ENCODE measurements at places on chromosomes 5 and 9.

- DNase-seq: no peak
Observed at GRCh38 chr9:4299005-4299795, 668 bp downstream of the GLIS3 start.

- no peak for DNase-seq
Observed at GRCh38 chr9:34431667-34432066, 26.7 kb downstream of the FAM219A start.

- DNase-seq: no peak
Observed at GRCh38 chr5:40873286-40873880, 32.2 kb downstream of the CARD6 start.

DNA sequence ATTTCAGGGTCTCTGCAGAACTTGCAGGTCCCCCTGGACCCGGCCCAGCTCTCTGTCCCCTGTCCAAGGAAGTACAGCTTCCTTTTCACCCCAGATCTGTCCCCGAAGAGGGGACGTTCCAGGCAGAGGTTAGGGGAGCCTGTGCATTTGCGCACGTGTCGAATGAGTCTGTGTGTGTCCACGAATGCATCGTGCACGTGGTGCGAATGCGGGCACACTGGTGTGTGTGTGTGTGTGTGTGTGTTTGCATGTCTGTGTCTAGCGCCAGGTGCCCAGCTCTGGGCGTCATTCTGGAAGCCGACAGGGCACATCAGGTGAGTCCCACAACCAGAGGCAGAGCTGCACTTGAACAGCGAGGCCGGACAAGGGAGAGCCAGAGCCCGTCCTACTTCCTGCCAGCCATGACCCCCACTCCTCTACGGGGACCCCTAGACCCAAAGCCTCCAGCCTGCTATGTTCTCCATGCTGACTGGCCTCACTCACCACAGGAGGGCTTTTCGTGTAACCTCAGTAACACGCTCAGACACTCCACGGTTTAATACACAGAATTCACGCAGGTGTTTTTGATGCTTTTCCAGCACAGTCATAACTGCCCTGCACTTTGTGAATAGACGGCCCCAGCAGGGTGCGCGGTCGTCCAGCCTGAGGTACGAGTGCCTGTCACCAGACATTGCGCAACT is 41.3 kb upstream of the CACNA1B start:
- no peak for DNase-seq

GRCh38 chr5:6713274-6714225 is at the start of gene TENT4A:
TENT4A (plus strand) TSS chr5:6713432; CDS start chr5:6713984, 552 bp downstream.
- peak; percentile 35 for DNase-seq

GRCh38 chr9:385818-386398 is 171.2 kb downstream of the DOCK8 start:
- peak; percentile 79 for DNase-seq

GRCh38 chr5:136007271-136007670 is 21.5 kb upstream of the TGFBI start:
- no peak for DNase-seq

DNA sequence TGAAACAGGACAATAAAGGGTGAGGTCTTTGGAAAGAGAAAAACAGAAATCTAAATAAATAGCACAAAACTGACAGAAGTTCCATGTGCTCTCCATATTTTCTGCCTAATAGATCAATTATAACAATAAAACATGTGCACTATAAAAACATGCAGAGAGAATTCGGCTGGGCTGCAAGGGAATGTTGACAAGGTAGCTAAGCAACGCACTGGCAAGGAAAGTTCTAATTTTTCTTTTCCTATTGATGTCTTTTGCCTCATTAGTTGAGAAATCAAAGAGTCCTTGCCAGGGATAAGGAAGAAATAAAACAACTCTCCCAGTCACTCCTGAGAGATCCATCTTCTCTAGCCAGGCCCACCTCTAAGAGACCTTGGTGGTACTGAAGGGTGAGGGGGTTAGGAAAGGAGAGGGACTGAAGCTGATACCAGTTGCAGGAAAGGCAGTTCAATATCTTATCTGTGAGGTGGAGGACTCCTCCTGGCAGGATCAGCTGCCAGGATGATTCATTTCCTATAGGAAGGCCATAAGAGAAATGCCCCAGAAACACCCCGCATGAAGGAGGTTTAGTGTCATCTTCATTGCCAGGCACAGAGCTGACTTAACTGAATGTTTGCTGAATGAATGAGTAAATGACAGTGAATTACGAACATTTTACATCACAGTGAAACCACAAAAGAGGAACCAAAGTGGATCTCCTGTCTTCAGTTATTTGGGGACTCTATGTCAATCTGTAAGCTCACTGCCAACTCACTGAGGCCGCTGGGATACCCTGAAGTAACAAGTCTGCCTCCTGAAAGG is 63.7 kb upstream of the IFNK start:
- no peak for DNase-seq

GRCh38 chr9:68457803-68458202 is 82.9 kb downstream of the TMEM252 start:
- no peak for DNase-seq

DNA sequence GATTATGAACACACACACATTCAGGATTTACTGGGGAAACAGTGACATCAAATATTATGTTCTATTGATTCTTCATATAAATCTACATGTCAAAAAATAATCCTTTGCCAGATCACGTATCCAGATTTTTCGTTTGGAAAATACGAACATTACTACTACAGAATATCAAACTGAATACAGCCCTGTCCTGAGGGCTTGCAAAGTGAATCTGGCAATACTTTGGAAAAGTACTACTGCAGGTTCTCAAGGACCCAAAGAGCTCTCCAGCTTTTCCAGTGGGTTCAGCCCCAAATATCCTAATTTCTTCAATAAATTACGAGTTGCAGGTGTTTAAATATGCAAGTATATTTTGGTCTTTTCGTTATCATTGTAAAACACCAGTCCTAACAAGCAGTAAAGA is 411 bp upstream of the NDUFS4 start:
- no peak for DNase-seq

DNA sequence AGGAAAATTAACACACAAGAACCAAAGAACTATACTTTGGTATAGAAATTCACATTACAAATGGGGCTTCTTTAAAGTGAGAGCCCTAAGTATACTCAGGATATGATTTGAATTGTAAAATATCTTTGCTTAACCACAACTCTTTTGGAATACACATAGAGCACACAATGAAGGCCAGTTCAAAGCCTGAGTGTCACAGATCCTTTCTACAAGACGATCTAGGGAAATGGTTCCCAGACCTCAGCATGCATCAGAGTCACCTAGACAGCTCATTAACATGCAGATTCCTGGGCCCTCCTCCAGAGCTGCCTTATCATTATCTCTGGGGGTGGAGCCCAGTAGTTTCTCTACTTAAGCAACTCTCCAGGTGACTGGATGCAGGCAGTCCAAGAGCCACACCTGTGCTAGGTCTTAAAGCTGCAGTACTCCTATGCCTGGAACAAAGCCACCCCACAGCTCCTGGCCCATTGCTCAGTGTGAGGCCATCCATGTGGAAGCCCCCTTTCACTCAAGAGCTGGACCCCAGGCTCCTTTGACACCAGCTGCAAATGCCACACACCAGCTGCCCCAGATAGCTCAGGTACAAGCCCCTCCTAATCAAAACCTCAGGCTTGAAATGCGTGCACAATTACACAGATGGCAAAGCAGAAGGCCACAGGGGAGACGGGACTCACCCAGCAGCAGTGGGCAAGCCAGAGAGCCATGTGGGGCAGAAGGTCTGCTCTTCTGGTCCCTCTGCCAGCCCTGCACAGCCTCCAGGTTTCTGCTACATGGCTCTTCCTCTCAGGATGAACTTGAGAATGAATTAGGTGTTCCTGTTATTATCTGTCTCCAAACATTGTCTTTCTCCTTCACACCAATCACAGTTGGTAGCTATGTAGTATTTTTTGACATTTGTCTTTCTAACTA is 106.1 kb downstream of the SH3TC2 start:
- no peak for DNase-seq

DNA sequence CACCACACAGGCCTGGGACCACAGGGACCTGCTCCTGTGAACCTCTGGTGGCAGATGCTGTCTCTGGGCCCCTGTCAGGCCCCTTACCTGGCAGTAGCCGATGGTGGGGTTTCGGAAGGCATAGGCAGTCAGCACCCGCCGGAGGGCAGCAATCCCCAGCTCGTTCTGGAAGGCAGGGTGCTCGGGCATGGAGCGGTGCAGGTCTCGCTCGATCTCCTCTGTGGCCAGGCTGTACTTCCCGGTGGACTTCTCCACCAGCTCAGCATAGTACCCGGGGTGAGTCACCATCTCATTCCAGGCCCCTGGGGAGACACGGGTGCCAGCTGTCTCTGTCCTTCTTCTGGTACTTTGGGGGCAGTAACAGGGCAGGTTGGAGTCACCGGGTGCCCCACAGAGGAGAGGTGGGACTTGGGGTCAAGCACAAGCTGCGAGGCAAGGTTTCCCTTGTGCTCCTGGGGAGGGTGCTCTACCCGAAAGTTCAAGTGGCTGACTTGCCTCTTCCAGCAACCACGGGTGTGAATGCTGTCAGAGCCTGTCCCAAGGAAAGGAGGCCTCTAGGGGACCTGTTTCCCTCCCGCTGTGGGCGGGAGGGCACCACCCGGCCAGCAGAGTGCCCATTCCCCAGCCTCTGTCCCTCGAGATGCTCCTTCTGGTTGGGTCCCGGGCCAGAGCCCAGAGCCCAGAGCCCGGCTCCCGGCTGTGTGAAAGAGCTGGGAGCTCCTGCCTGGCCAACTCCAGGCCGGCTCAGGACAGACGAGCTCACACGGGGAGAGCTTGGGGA is 19.8 kb upstream of the MRNIP start:
- no peak for DNase-seq

DNA sequence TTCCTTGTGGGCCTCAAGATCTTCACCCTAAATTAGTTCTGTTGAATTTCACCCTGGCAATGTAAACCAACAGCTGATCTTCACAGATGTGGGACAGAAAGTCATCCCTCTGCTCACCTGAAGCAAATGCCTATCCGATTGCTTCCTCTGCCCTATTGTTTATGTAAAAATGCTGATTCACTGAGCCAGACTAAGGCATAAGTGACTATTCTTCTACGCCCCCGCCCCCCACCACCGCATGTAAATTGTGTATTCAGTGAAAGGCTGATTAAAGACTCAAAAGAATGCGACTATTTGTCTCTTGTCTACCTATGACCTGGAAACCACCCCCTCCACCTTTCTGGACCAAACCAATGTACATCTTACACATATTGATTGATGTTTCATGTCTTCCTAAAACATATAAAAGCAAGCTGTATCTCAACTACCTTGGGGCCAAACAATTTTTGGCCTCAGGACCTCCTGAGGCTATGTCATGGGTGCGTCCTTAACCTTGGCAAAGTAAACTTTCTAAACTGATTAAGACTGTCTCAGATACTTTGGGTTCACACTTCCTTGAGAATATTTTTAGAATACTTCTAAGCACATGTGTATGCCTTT is 129.7 kb upstream of the BOD1 start:
- DNase-seq: no peak

GRCh38 chr9:93308158-93308602 is 124.2 kb downstream of the WNK2 start:
- DNase-seq: no peak

DNA sequence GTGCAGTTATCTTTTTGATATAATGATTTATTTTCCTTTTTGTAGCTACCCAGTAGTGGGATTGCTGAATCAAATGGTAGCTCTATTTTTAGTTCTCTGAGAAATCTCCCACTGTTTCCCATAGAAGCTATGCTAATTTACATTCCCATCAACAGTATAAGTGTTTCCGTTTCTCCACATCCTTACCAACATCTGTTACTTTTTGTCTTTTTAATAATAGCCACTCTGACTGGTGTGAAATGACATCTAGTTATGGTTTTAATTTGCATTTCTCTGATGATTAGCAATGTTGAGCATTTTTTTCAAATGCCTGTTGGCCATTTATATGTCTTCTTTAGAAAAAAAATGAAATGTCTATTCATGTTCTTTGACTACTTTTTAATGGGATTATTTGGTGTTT is 94.7 kb downstream of the SERINC5 start:
- DNase-seq: no peak

- DNase-seq: no peak
Observed at GRCh38 chr9:130871395-130872062, 25.1 kb downstream of the QRFP start.

DNA sequence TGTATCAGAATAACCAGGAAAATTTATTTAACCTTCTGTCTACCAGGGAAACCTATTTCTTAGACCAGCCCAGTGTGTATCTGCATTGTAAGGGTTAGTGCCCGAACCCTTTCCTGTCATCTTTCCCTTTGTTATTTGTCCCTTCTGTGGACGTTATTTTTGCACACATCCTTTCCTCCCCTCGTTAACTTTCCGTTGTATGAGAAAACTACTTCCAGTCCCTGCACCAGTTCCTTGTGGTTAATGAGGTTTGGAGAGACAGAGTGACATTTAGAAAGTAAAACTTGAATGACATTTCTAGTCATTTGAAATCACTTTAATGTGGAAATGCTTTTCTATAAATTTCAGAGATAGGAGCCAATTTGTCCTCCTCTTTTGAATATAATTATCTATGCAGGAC is 4.3 kb upstream of the IFNB1 start:
- no peak for DNase-seq

DNA sequence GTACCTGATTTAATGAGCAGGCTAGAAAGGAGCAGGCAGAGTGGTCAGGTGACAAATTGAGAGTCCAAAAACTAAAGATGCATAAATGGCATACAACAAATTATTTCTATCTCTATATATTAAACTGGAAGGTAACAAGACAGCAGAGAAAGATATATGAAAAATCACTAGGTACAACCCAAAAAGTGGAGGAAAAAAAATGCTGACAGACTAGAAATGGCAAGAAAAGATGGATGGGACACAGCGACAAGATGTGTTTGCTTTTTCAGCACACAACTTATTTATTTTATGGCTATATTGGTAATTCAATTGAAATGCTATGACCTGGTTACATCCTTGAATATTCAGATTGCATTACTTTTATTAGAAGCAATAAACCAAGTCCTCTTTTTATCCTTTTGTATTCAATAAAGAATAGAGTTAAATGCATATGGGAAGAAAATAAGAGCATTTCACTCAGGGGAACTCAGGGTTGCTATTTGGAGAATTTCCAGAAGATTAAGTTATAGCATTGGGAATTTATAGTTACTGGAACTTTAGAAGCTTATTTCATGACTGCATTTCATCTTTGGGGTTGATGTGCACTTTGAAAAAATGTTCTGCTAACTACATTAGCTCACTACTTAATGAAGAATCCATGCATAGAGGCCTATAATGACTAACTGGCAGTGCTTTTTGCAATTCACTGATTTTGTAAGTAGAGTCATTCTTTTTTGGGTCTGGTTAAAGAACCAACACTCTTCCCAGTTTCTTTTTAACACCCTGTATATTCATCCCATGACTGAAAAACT is 566.6 kb upstream of the TUSC1 start:
- DNase-seq: no peak

GRCh38 chr9:16459421-16460148 is 410.9 kb downstream of the BNC2 start:
- DNase-seq: no peak

DNA sequence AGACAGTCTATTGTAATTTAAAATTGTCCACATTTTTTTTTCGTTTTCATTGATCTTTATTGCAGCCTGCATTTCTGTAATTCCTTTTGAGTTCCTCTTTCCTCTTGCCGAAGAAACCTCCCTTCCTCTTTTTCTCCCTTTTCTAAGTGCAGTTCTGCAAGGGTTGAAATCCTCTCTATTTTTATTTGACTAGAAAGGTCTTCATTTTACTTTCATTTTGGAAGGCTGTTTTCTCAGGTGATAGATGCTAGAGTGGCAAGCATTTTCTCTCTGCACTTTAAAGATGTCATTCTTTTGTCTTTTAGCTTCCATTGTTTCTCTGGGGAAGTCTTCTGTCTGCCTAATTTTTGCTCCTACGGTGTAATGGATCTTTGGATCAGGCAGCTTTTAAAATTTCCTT is 248.5 kb downstream of the SMARCA2 start:
- no peak for DNase-seq

- DNase-seq: no peak
Observed at GRCh38 chr5:97735209-97735608, 552.2 kb upstream of the RIOK2 start.

- DNase-seq: no peak
Observed at GRCh38 chr9:35919212-35920008, 10.1 kb downstream of the SPAAR start.
